KBM-7 (cell line): ENCODE measurements at places on chromosomes 5 and 9.

DNA sequence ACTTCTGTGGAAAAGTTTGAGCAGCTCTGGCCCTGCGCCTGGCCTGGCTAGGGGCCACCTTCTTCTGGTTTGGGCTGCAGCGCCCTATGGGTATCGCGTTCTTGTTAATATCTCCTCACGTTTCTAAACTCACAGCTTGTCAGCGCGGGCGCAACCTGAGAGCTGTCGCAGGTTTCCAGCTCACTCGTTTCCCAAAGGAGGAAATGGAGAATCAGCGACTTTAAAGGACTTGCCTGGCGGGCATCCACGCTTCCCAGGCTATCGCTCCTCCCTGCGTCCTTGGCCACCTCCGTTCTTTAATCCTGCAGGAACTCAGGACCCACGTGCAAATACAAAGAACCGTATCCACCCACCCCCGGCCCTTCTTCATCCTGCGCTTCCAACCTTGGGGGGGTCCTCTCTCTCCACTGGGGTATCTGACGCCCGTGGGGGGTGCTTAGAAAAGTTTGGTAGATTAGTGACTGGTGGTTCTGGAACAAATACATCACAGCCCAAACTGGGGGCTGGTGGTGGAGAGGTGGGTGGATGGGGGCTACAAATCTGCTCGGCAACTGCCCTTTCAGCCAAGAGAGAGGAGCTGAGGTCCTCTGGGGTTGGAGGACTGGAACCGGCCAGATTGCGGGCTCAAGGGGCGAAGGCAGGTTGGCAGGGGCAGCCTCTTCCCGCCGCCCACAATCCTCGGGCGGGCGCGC lies 578 bp upstream of the PSAT1 start:
- DNase-seq, result no peak

- no peak for DNase-seq
Measured at GRCh38 chr5:104932431-104932830, 1369.8 kb upstream of the NUDT12 start.

GRCh38 chr5:1513326-1514026 lies 10.3 kb downstream of the LPCAT1 start:
- DNase-seq, result no peak

DNA sequence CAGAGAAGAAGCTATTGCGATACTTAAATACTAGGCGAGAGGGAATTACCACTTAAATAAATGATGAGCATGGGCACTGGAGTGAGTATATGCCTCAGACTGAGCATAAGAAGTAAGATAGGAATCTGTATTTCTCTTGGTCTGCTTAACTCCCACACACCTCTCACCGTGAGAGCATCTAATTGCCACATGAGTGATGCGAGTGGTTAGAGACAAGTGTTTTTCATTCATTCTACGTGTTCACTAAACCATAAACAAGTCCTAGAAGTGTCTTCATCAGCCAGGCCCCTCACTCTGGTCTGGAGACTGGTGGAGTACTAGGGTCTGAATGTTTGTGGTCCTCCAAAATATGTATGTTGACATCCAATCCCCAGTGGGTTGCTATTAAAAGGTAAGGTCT lies 150.2 kb upstream of the SLC12A2 start:
- DNase-seq, result no peak

- no peak for DNase-seq
Measured at GRCh38 chr5:147081311-147081764, 153.5 kb upstream of the STK32A start.

- no peak for DNase-seq
Measured at GRCh38 chr5:79936002-79936645, 54.9 kb downstream of the MTX3 start.

DNA sequence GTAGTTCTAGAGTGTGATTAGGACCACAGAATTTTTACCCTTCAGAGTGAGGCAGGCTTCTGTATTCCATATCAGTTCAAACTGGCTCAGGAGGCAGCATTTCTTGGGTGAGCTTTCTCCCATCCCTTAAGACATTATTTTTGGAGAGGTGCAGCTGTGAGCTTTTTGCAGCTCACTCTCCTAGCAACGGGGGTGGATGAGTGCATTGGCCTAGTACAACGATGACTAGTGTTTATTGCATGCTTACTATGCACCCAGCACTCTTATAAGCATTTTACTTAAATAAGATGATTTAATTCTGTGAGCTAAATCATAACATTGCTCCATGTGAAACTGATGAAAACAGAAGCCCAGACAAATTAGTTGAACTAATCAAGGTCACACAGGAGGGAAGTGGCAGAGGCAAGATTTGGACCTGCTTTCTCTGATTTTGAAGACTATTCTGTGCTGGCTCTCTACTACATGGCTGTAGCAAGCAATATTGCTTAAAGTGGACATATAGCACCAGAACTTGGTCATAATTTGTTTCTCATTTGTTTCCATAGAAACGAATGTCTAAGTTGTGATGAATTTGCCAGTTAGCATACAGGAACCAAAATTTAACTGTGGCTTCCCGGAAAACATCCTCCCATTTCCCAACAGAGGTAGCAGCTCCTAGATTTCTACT lies 372.1 kb upstream of the RIOK2 start:
- no peak for DNase-seq

- DNase-seq, result peak; percentile 40
Measured at GRCh38 chr5:88602584-88602983, 280.4 kb downstream of the MEF2C start.

DNA sequence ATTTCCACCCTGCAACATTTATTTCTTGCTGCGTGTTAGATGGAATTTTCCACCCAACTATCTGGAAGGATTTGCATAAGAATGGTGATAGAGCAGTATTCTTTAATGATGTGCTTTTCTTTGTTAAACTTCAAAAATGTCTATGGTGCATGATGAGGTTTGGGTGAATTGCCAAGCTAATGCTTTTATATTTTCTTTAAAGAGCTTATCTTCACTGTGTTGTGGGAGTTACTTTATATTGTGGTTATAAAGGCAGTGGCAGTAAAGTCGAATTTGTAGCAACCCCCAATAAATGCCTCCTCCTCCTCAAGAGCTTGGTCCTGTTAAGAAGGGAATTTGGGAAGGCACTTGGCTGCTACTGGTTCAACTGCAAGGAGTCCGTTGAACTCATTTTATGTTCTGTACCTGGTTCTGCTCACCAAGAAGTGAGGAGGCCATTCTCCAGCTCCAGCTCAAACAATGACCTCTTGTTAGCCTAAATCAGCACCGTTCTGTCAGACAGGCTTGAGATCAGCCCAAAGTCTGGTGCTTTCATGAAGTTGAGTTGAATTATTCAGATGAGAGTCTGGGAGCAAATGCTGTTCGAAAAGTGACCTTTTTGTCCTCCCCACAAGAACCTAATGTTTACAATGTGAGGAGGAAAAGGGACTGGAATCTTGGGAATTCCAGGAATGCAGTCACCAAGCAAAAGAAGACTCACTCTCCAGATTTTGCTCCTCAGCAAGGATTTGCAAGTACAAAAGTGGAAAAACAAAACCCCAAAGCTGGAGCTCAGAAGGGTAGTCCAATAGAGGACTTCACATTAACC lies 217.0 kb downstream of the TMEM38B start:
- no peak for DNase-seq

DNA sequence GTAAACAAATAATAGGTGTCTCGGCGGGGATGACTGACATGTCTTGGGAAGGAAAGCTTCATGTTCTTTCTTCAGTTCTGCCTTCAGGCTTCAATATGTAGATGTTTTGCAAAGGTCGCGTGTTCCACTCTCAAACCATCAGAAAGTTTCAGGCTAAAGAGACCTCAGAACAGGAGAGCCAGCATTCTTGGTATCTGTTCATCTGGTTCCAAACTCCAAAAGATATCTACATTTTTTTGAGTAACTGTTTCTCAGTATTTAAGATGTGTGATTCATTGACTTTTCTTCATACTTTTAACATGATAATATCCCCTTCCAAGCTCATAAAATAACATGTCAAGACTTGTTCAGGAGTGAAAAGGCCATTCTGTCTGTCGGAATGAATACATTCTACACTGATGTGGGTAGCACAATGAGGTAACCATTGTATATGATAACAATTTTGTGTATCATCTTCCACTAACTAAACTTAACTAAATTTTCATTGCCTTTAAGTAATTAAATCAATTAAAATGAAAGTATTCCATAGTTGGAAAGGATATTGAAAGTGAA lies 183.6 kb downstream of the CFAP90 start:
- DNase-seq, result no peak

- no peak for DNase-seq
Measured at GRCh38 chr9:108186642-108187395, 669.0 kb downstream of the ACTL7B start.

GRCh38 chr9:98793031-98793430 lies 3.3 kb downstream of the ANKS6 start:
- DNase-seq, result no peak

DNA sequence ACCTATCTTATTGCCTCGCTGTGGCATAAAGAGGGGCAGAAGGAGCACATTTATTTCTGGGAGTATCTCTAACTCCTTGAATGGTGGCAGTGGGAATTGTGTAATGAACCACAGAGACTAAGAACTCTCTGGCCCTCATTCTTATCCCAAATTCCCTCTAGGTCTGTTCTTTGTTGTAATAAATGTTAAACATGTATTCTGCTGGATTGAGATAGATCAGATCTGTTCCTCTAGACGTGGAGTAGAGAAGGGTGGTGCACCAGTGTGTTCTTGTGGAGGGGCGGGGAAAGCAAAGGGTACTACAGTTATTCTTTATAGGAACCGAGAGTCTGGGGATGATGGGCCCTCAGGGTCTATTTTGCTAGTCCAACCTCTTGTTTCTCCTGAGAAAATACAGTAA lies 90.4 kb downstream of the UBE2R2 start:
- no peak for DNase-seq

GRCh38 chr5:150945486-150945885 lies 40.7 kb upstream of the ZNF300 start:
- DNase-seq, result no peak

GRCh38 chr5:142938266-142938880 lies 168.2 kb downstream of the ARHGAP26 start:
- no peak for DNase-seq

DNA sequence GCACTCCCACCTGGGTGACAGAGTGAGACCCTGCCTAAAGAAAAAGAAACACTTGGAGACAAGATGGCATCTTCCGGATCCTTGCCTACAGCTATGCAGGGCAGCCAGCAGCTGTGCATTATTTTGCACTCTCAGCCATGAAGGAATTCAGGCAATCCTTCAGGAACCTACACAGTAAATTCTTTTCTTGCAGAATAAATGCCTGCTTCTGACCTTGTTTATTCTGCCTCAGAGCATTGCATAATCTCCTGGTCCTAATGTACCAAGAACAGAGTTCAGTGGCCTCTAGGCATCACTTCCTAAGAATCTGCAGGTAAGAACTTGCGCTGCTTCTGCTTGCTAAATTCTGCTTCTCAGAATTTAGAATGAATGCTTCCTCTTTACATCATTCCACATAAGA lies 16.8 kb downstream of the GLDC start:
- no peak for DNase-seq

DNA sequence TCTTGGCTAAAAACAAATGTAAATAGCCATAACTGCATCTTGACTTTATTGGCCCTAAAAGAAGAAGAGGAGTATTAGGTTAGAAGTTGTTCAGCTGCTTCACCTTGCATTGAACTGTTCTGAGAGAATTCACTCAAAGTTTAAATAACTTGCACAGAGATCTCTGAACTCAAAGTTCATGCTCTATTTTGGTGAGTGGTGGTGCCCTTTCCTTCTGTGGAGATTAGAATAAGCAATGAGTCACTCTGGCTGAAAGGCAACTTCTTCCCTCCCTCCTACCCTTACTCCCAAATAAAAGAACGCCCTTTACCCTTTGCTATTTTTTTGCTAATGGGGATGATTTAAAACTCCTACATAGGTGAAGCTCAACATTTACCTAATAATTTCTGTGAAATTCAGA lies 48.9 kb downstream of the ERMP1 start:
- DNase-seq, result no peak

GRCh38 chr5:31156631-31157160 lies 36.8 kb upstream of the CDH6 start:
- no peak for DNase-seq

DNA sequence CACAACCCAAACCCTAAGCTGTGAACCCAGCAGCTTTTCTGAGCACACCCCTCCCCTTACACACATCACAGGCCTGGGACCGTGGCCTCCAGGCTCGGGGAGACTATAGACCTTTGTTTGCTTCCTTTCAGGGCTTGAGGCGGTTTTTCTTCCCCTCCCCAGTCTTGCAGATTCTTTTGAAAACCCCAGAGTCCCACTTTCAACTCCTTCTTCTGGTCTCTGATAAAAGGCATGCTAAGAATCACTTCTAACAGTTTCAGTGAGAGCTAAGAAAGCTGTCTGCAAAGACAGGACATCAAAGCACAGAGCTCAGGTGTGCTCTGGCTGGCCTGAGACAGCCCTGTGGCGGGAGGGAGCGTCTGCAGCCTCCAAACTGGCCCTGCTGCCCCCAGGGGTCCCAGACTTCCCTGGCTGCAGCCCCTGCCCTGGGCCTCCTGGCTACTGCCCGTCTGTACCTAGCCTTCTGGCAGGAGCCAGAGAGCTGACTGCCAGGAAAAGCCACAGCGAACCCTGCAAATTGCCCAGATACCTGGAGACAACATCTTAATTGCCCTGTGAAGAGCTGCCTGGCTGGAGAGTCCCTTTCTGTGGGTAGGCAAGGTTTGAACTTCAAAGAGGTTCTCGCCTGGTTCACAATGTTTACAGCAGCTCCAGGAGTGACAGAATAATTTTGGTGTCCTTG lies 138.9 kb downstream of the GADD45G start:
- no peak for DNase-seq

- DNase-seq, result no peak
Measured at GRCh38 chr5:109935833-109936490, 246.2 kb downstream of the MAN2A1 start.
